CD4-positive, alpha-beta T cell treated with Interleukin-4 for 4 hours (primary cell): ENCODE measurements at places on chromosomes 13 and 19.
A peak's percentile ranks its signal among the peaks of the same experiment; 100 is the strongest.

- no peak for DNase-seq
These were observed 2.6 kb downstream of the ACSBG2 start for GRCh38 chr19:6138066-6138465.

GRCh38 chr13:73397496-73398305, 338.9 kb downstream of the KLF5 start:
- DNase-seq = no peak

GRCh38 chr13:33799950-33800592, 17.9 kb upstream of the RFC3 start:
- no peak for DNase-seq

DNA sequence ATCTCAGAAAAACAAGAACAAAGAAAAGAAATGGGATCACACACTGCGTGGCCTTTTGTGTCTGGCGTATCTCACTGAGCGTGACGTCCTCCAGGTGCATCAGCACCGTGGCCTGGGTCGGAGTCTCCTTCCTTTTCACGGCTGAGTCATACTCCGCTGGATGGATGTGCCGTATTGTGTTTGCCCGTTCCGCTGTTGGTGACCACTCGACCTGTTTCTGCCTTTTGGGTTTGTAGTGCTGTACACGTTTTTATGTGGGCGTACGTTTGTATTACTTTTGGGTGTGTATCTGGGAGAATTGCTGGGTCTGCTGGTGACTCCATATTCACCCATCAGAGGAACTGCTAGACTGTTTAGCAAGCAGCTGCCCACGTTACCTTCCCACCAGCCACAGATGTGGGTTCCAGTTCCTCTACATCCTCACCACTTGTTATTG, 11.4 kb downstream of the ARID3A start:
- peak; percentile 56 for DNase-seq

DNA sequence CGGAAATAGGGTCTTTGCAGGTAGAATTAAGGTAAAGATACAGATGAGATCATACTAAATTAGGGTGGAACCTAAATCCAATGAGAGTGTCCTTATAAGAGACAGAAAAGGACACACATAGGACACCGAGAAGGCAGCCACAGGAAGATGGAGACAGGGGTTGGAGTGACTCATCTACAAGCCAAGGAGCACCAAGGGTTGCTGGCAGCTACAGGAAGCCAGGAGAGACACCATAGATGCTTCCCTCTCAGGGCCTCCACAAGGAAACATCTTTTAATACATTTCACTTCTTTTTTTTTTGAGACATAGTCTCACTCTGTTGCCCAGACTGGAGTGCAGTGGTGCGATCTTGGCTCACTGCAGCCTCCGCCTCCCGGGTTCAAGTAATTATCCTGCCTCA, 10.1 kb downstream of the TMEM143 start:
- no peak for DNase-seq

GRCh38 chr13:64925727-64926126, 2304.4 kb downstream of the PCDH9 start:
- DNase-seq = no peak

GRCh38 chr19:42010245-42011126, 16.5 kb upstream of the ATP1A3 start:
- DNase-seq = no peak

DNA sequence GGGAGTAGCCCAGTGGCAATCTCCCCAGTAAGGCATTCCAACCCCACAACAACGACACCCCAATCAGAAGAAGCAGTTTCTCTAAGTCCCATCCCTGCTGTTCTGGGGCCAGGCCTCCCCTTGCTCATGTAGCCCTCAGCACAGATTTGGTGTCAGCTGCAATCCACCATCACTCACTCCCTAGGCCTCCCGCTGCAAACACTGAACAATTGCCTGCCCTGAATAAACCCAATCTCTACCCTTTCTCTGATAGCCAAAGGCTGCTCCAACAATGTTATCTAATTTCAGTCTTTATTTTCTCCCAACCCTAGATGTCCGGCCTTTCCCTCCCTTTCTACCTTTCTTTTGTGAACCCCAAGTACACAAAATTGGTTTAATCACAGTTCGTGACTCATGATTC, 5.6 kb upstream of the SOX21 start:
- no peak for DNase-seq

DNA sequence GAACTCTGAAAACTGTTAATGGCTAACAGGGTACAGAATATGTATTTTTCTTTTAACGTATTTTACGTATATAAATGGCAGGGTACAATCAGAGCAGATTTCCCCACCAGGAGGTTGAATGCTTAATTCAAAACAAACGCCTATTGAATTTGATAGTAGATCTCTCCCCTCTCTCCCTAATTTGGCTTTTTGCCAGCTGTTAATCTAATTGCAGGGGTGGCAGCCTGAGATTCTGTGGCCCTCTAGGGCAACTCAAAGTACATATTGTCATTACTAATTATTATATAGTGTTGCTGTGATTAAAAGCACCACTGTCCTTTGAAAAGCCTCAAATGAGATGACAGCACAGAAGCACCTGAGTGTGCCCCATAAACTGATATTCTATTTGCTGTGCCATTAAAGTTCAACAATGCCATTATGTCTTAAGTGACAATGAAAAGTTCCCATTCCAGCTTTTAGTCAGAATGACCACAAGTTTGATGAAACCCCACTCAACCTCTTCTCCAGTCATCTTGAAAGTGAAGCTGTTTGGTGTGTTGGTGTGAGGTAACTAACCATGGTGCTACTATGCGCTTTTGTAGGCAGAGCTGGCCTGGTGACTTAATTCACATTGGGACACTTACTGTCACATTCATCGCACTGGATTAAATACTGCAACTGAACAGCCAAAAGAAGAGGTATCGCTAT, 351.4 kb downstream of the KCNRG start:
- peak; percentile 37 for DNase-seq

DNA sequence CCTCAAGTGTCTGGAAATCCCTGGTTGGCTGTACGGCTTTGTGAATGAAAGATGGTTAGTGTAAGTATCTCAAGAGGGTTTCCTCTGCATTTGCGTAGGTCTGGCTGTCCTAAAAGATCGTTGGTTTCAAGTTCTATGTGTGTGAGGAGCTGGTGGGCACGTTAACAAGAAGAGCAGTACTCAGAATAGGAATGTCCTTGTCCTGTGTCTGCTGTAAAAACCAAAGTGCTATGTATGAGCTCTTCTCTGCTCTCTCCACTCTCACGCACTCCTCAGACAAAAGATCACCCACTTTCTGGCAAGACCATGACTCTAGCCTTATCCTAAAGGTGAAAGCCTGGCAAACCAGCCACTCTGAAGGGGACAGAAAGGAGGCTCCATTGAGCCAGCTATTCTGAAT, 39.1 kb downstream of the USP12 start:
- no peak for DNase-seq

DNA sequence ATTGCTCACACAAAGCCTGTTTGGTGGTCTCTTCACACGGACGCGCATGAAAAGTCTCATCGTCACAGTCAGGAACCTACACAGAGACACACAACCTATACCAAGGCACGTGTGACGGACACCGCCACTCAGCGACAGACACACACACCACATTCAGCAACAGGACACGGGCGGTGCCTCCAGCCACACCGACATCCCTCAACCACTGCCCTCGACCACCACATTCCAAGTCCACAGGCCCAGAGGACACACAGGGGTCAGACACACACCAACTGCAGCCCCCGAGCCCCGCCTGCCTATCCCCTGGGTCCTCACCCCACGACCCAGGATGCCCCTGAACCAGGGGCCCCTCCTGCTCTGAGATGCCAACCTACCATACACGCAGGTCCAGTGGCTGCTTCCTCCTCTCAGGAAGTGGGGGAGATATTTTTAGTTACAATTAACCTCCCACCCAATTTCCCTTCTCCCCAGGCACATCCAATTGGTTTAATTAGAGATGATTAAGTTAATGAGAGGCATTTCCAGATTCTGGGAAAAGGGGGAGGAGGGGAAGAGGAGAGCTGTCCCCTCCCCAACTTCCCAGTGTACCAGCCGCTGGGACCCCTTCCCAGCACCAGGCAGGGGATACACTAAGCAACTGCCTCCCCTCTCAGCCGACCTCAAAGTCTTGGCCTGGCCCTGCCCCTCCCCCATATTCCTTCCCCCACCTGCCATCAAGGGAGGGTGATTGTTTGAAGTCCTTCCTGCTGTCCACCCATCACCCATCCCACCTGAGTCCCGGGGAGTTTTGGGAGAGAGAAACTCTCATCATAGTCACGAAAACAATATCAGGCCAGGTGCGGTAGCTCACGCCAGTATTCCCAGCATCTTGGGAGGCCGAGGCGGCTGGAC, 20.4 kb downstream of the MEIS3 start:
- no peak for DNase-seq

DNA sequence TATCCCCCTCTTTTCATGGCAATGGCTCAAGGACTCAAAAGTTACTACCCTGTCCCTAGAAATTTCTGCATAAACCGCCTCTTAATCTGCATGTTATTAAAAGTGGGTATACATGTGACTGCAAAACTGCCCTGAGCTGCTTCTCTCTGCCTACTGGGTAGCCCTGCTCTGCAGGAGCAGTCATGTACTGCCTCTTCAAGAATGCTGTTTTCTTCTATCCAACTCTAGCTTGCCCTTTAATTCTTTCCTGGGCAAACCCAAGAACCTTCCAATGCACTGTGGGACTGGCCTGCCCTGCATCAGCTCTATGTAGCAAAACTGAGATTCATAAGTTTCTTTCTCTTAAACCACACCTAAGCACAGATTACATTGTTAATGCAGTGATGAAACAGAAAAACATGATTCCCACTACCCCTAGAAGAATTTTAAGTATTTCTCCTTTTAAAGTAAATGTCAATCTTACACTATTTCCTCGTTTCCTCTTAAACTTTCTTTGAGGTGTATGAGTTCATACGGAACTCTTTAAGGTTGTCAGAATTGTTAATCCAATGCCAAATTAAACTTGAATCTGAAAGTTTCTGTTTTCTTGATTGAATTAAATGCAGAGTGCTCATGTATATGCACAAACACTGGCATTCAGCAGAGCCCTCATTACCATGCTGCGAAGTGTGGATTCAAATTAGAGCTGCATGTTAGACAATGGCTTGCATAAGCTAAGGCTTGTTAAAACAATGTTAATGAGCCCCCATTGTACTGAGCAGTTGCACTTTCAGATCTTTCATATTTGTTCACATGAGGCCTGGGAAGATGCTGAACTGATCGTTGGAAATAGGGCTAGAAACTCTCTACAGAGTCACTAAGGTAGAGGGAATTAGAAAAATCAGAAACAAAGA, 669.9 kb upstream of the PCDH20 start:
- no peak for DNase-seq

GRCh38 chr19:10812902-10813404, 23.1 kb downstream of the TMED1 start:
- DNase-seq = peak; percentile 38

DNA sequence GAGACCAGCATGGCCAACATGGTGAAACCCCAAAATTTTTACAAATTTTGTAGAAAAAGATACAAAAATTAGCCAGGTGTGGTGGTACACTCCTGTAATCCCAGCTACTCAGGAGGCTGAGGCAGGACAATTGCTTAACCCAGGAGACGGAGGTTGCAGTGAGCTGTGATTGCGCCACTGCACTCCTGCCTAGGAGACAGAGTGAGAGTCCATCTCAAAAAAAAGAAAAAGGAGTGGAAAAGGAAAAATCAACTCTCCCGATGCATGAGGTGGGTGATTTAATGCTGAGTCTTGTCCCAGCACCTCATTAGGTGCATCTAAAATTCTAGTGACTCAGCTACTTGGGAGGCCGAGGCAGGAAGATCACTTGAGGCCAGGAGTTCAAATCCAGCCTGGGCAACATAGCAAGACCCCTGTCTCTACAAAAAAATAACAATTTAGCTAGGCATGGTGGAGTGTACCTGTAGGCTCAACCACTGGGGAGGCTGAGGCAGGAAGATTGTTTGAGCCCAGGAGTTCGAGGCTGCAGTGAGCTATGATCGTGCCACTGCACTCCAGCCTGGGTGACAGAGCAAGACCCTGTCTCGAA, 19.8 kb downstream of the GTPBP3 start:
- DNase-seq = no peak

DNA sequence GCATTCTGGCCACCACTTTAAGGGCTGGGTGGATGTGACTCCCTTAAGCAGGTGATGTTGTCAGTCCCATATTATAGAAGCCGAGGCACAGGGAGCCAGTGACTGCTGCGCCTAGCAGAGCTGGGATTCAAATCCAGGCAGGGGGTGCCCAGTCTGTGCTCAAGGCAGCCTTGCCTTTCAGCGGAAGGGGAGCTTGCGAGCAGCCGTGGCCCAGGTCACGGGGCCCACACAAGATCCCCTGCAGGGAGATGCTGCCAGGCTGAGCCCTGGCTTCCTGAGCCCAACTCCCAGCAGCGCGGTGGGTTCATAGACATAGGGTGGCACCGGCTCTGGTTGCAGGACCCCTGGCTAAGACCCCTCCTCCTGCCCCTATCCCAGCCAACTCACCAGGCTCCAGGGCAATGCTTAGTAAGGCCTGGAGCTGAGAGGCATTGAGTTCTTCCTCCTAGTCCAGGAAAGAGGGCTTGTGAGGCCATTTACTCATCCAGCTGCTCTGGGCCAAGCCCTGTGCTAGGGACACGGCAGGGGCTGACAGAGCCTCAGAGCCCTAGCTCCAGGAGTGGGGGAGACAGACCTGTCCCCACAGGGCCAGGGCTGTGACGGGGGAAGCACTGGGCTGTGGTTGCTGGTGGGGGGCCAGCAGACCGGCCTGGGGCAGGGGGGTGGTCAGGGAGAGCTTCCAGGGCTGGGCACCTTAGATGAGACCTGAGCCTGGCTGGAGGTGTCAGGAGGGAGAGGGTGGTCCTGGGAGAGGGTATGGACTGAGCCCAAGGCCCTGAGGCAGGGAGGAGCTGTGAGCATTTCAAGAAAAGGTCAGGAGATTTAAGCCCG, 9.6 kb downstream of the CAPN12 start:
- no peak for DNase-seq

- no peak for DNase-seq
These were observed 754.5 kb downstream of the DIAPH3 start for GRCh38 chr13:59409211-59409610.

GRCh38 chr13:111486331-111486730, 165.9 kb downstream of the TEX29 start:
- no peak for DNase-seq
